ENCODE measurements at places on chromosomes 5 and 9. TPM values are rescaled to one million over a fixed set of nuclear protein-coding genes. Genes with fewer than 3 reads are reported as not detected.

GRCh38 chr9:71483436-71483835 is 284.9 kb downstream of the CEMIP2 start:
- DNase-seq = no peak

DNA sequence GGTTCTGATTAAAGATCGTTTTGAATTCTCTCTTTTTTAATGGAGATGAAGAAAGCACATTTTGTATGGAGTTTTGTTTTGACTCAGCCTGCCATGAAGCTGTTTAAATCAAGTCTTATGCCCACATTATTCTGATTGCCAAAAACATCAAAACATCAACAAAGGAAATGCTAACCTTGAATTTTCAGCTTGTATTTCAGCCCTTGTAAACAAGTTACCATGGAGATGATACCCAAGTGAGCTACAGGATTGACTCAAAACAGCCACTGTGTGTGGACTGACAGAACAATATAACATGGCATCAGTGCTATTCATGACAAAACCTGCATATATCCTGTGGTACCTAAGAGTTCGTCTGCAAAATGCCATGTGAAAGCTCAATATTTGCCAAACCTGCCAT is 1581.0 kb downstream of the MAT2B start:
- no peak for DNase-seq

The GABRA1 gene
- polyA plus RNA-seq = 0.61 TPM

GRCh38 chr9:137205126-137206069 is at the start of the genes NDOR1 and TMEM203:
TSS of gene NDOR1 (plus strand) at chr9:137205700. CDS start at chr9:137205778, 78 bp downstream.
TSS of gene TMEM203 (minus strand) at chr9:137205648. CDS start at chr9:137205414, 234 bp downstream.
- DNase-seq = peak; percentile 81

GRCh38 chr5:38115318-38115827 is 143.0 kb upstream of the EGFLAM start:
- DNase-seq = no peak

- no peak for DNase-seq
These were observed 382.5 kb downstream of the TMEM161B start for GRCh38 chr5:87886164-87886563.

The WNT8A gene
- polyA plus RNA-seq = not detected

The ANKRD31 gene
- polyA plus RNA-seq = 0.21 TPM
